Motor neuron (in vitro differentiated cells): ENCODE measurements at places on chromosomes 3 and 15.
A peak's percentile ranks its signal among the peaks of the same experiment; 100 is the strongest.

GRCh38 chr15:101580431-101580830 is 71.8 kb downstream of the TM2D3 start:
- no peak for ATAC-seq

GRCh38 chr15:33378866-33379480 is 68.2 kb downstream of the RYR3 start:
- no peak for ATAC-seq

DNA sequence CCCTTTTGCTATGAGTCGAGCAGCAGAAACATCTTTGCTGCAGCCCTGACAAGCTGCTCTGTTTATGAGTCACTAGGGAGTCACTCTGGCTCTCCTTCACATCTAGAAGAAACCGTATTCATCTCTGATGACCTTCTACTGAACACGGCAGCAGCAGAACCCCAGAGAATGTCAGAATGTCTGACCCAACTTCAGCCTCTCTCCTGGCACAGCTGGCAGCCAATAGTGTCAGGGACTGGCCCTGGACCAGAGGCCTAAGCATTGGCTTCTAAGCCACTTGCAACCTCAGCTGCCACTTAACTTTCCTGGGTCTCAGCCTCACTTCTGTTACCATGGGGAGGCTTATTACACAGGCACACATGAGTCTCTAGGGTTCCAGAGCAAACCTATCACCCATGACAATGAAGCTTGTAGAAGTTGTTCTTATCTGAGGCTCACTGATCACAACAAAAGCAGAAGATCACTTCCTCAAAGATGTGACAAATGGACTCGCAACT is 184.1 kb upstream of the TLE3 start:
- peak; percentile 42 for ATAC-seq

DNA sequence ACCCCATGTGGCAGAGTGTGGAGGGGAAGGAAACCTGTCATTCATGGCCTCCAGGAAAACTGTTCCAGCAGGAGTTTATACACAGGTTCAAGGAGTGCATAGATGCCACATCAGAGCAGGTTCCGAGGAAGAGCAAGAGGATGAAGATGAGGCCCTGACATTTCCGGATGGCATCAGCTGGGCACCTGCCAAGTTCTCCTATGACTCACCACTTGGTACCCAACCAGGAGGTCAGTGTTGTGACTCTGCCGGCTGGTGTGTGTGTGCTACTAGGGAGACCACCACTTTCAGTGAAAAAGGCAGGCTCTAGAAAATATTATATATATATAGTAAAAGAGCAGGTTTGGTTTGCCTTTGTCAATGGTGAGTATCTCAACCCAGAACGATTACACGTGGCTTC is 69.3 kb downstream of the NTRK3 start:
- no peak for ATAC-seq

- ATAC-seq: no peak
These were observed 179.8 kb downstream of the MEX3B start for GRCh38 chr15:81865850-81866537.

DNA sequence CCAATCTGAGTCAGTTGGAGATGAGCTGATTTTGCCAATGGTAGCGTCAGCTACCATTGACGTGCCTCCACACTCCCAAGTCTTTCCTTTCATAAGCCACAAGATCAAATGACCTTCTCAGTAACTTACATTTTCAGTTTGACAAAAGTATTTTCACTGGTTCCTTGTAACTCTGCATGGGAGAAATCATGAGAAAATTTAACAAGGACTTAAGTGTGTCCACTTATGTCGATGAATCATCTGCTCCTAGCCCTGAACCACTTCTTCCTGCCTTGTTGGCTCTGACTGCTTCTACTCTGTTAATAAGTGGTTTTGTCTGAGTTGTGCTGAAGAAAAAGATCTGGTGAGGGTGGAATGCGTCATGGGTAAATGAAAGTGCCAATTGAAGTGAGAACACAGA is 101.2 kb downstream of the NFKBIZ start:
- ATAC-seq: no peak

- ATAC-seq: no peak
These were observed 150.5 kb upstream of the ST8SIA2 start for GRCh38 chr15:92243227-92243626.

DNA sequence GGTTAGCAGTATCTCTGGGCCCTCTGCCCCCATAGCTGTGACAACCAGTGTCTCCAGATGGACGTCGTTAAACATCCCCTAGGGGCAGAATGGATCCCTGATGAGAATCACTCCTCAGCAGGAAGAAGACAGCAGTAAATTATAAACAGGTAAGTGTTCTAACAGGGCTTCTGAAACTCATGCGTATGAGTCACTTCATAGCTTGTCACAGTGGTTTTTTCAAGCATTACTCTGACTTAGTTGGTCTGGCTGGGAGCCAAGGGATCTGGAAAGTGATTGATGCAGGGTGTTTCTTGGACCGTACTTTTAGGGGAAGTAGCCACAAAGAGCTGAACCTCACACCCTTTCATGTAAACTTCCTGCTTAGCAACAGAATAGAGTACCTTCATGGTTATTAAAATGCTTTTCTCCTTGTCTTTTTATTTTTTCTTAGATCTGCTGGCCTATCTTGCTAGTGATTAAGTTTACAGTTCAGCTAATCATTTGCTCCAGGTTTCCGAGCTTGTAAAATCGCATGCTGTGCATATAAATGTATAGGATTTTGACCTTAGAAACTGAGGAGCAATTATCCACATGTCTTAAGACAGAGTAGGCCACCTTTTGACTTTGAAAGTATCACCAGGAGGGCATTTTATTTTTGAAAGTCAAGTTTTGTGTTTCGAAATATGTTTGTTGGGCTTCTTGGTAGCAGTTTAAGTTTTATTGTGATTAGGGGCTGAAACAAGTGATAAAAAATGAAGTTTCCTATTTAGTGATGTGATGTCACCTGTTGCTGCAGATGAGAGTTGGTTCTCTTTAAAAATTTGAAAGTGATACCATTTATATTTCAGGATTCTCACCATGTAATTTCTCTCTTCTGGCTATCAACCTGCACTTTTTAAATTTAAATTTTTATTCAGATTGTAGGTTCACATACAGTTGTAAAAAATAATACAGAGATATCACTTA is 333.9 kb downstream of the PTPRG start:
- ATAC-seq: peak; percentile 73

- ATAC-seq: no peak
These were observed 215.2 kb downstream of the ZNF621 start for GRCh38 chr3:40739971-40740370.

GRCh38 chr3:99087277-99087676 is 185.8 kb upstream of the DCBLD2 start:
- no peak for ATAC-seq

- ATAC-seq: peak; percentile 75
These were observed 239.2 kb upstream of the UMPS start for GRCh38 chr3:124491098-124491497.

DNA sequence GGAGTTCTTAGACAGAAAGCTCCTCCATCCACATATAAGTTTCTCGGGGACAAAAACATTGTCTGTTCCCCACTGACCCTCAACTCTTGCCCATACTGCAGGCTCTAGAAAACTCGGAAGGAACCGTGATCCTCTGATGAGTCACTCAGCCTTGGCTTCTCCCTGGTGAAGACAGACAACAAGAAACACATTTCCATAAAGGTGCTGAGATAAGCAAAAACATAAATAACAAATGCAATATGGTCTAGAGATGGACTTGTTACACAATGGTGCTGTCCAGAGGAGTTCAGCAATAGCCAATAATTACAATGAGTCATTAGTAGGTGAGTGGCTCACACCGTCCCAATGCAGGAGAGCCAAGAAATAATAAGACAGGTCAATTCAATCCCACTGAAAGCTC is 43.7 kb downstream of the MAGI1 start:
- peak; percentile 87 for ATAC-seq

DNA sequence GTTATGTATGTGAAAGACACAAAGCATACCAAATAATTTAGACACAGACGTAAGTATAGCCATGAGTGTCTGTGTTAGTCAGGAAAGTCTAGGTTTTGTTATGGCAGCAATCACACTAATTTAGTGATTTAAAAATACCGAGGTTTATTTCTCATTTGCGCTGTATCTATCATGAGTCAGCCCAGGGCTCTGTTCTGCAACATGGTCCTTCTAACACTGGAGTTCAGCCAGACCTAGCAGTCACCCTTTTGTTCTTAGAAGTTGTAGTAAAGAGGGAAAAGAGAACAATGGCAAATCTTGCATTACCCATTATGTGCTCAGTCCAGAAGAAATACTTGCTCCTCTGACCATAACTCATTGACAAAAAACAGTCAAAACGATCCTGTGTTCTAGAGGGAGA is 311.5 kb downstream of the NLGN1 start:
- ATAC-seq: no peak

GRCh38 chr3:127197300-127198189 is 4.6 kb downstream of the PRR23E start:
- ATAC-seq: peak; percentile 60

- no peak for ATAC-seq
These were observed 57.2 kb downstream of the NIPA2 start for GRCh38 chr15:22895465-22896190.

DNA sequence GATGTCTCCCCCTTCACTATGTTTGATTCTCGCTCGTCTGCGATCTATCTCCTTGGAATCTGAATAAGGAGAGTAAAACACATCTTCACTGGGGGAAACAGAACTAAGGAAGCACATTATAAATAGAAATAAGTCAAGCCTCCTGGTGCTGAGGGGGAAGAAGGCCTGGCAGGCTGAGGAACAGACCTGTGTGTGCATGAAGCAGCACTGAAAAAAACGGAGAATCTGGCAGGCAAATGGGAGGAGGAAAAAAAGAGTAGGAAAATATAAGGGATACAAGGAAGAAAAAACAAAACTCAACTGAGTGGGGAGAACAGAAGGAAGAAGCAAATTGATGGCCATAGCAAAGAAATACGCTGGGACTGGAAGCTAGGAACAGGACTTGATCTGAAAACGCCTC is 25.7 kb downstream of the PARP16 start:
- ATAC-seq: no peak

DNA sequence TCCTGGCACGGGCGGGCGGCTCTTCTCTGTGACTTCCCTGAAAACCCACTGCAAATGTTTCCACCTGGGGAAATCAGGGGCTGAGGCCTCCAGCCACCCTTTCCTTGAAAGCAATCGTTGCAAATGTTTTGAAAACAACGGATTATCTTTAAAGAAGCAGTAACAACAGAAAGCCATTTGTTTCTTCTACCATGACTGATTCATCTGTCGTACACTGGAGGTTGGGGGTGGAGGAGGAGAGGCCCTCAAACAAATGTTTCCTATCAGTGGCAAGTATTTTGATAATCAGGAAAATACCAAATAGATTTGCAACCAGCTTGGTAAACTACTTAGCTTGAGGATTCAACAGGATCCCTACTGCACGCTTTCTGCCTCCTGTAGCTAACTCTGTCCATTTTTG is 114.9 kb downstream of the PDZRN3 start:
- ATAC-seq: no peak

GRCh38 chr3:155492841-155493240 is 199.4 kb upstream of the STRIT1 start:
- no peak for ATAC-seq

DNA sequence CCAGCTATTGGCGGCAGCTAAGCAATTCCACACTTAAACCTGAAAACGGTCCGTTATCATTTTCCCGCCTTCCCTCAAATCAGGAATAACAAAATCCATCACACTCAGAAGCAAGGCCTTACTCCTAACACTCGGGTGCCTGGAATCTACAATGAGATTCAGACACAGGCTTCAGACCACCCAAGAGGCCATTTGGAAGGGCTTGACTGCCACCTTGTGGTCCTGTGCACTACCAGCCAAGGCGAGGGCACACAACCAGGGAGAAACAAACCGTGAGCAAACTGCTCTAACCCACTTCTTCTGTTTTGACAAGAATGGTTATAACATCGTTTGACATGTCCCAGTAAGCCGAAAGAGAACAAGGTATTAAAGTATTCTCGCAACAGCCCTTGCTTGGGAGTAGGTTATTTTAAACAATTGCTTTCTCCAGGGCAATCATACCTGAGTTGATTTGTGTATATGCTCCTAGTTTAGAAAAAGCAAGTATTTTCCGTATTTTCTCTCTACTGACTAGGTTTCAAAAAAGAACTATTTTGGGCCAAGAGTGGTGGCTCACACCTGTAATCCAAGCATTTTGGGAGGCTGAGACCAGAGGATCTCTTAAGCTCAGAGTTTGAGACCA is 40.1 kb upstream of the TAFA4 start:
- peak; percentile 96 for ATAC-seq

GRCh38 chr15:83065431-83065830 is 1.6 kb downstream of the BTBD1 start:
- ATAC-seq: no peak

DNA sequence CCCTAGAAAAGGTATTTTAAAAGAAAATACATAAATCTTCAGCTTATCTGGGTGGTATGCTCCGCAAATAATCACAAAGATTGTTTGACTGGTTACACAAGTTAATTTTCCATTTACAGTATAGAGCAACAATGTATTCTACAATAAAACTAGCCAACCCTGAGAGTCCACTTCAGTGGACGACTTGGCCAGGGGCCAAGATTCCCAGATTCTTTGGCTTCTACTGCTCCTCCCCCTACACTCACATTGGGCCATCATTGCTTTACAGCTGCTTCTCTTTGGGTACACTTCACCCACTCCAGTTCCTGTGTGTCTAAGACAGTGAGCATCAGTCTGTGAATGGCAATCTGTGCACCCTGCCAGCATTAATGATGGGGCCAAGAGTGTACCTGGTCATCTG is 17.2 kb upstream of the PRICKLE2 start:
- no peak for ATAC-seq

GRCh38 chr3:135085652-135086436 is 290.8 kb downstream of the EPHB1 start:
- peak; percentile 70 for ATAC-seq

DNA sequence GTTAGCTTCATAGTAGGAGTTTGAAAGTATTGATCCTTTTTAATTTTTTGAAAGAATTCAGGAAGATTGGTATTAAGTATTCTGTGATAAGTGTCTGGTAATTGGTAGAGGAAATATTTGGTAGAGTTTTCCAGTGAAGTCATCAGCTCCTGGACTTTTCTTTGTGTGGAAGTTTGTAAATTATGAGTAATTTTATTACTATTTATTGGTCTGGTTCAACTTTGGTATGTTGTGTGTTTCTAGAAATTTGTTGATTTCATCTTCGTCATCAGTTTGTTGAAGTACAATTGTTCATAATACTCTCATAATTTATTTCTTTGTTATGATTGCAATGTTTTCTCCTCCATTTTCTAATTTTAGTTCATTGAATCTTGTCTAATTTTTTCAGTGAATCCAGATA is 832.0 kb downstream of the OTOL1 start:
- no peak for ATAC-seq

GRCh38 chr3:127680146-127680661 is 7.5 kb downstream of the ABTB1 start:
- ATAC-seq: no peak

GRCh38 chr3:80338366-80338765 is 570.6 kb upstream of the ROBO1 start:
- ATAC-seq: no peak

GRCh38 chr3:176799675-176800074 is 397.6 kb downstream of the TBL1XR1 start:
- ATAC-seq: no peak

DNA sequence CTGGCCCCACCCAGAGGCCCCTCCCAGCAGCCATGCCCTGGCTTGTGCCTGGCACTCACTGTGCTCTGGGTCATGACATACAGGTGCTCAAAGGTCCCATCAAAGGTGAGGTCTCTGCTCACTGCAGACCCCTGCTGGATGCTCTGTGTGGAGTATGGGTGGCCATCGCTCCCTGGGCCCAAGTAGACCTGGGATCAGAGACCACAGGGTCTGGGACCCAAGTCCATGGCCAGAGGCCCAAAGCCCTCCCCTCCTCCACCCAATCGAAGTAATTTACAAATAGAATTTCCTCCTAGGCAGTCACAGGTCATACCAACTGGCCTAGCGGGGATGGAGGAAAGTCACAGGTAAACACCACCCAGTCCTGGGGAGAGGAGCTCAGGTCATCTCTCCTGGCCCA is 7.6 kb downstream of the PLXNB1 start:
- no peak for ATAC-seq

GRCh38 chr15:76098685-76099084 is 38.9 kb downstream of the TMEM266 start:
- ATAC-seq: no peak
